MM.1S (cell line): ENCODE measurements at places on chromosomes 4 and X.

DNA sequence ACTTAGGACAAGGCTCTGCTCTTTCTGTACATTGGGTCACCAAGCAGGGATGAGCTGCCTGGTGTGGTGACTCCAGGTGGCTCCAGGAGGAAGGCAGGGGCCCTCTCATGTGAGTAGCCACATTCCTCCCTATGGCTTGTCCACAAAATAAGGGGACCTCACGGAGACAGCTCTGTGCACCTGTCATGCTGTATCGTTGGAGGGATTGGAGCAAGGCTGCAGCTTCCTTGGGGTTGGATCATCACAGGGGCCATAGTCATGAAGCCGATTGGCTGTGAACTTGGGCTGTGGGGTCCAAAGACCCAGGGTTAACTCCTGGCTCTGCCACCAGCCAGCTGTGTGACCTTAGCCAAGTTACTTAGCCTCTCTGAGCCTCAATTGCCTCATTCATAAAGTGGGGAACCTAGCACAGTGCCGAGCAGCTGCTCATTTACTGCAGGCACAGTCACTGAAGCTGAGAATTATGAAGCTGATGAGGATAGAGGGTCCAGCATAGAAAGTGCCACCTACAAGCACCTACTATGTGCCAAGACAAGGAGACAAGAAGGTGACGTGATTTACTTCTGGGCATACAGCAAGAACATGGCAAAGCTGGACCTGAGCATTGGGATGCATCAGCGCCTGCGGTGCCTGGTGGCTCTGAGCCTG, 11.8 kb upstream of the KIAA0232 start:
- no peak for DNase-seq

- DNase-seq, result no peak
These were observed 6.0 kb downstream of the PALLD start for GRCh38 chr4:168502861-168503260.

GRCh38 chr4:89860971-89861370, 24.0 kb upstream of the SNCA start:
- DNase-seq, result no peak

DNA sequence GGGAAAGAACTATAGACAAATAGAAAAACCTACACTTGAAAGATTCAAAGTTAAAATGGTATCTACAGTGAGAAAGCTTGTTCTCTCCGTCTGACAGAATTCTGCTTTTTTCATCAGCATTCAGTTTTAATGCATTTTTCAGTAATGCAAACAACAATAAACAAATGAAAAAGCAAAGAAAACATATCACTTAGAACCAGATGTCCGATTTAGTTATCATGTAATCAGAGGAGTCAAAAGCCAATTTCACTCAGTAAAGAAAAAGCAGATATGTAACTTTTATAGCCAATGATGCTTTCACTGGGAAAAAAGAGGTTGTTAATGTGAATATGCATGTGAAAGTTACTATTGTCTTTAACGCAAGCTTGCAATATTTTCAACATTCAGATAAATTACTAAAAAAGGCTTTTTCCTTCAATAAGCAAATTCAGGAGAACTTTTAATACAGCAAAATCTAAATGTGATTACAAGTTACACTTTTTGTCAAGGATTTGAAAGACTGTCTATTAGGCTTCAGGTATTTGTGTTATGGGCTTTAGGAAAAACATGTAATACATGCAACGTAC, 70.7 kb downstream of the TMEM47 start:
- DNase-seq, result no peak

DNA sequence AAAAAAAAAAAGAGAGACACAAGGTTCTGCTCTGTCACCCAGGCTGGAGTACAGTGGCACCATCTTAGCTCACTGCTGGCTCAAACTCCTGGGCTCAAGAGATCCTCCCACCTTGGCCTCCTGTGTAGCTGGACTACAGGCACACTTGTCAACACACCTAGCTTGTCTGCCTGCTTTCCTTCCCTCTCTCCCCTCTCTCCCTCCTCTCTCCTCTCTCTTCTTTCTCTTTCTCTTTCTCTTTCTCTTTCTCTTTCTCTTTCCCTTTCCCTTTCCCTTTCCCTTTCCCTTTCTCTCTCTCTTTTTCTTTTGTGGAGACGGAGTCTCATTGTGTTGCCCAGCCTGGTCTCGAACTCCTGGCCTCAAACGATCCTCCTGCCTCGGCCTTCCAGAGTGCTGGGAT, 132.1 kb downstream of the DIPK2B start:
- DNase-seq, result peak; percentile 8

DNA sequence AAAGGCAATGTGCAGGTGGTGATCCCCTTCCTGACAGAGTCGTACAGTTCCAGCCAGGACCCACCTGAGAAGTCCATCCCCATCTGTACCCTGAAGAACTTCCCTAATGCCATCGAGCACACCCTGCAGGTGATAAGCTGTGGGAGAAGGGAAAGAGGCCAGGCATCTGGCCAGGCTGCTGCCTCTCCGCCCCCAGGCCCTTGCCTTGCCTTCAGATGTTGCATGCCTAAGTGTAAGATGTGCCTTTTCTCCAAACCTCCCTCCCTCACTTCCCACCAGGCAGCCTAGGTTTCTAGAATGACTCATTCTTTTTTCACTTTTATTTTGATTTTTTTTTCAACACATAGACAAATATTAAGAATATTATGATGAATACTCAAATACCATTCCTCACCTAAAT, 12.2 kb upstream of the CDK16 start:
- no peak for DNase-seq

DNA sequence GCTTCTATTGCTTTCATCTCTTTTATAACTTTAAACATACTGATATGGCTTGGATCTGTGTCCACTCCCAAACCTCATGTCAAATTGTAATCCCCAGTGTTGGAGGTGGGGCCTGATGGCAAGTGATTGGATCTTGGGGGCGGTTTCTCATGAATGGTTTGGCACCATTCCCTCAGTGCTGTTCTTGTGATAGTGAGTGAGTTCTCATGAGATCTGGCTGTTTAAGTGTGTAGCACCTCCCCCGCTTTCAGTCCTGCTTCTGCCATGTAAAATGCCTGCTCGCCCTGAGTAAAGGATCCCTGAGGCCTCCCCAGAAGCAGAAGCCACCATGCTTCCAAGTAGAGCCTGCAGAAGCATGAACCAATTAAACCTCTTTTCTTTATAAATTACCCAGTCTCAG, 17.7 kb downstream of the MND1 start:
- no peak for DNase-seq

- no peak for DNase-seq
These were observed 76.4 kb upstream of the NHS start for GRCh38 chrX:17298564-17298963.

- no peak for DNase-seq
These were observed 86.8 kb upstream of the FAM241A start for GRCh38 chr4:112058433-112058832.

- no peak for DNase-seq
These were observed 19.7 kb downstream of the NOP14 start for GRCh38 chr4:2943364-2944090.
